ENCODE measurements at places on chromosomes 16 and 17.

GRCh38 chr17:9968881-9969280 is 63.8 kb upstream of the RCVRN start:
- DNase-seq = no peak

DNA sequence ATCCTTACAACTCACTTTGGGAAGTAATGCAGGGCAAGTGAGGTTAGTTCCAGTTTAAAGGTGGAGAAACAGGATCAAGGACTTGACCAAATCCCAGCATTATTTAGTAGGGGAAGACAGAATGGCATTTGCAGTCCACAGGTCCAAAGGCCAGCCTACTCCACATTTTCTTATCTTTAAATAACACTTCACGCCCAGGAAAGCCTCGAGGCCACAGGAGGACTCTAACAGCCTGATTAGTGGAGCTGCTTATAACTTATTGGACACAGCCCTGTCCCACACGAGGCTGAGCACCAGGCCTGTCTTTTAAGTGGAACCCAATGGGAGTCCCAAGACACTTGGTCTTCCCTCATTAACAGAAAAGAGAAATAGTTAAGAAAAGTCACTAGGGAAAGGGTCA is 12.1 kb upstream of the HYDIN start:
- no peak for DNase-seq

GRCh38 chr16:3086596-3087242 is 12.4 kb downstream of the ZSCAN10 start:
- DNase-seq = no peak

DNA sequence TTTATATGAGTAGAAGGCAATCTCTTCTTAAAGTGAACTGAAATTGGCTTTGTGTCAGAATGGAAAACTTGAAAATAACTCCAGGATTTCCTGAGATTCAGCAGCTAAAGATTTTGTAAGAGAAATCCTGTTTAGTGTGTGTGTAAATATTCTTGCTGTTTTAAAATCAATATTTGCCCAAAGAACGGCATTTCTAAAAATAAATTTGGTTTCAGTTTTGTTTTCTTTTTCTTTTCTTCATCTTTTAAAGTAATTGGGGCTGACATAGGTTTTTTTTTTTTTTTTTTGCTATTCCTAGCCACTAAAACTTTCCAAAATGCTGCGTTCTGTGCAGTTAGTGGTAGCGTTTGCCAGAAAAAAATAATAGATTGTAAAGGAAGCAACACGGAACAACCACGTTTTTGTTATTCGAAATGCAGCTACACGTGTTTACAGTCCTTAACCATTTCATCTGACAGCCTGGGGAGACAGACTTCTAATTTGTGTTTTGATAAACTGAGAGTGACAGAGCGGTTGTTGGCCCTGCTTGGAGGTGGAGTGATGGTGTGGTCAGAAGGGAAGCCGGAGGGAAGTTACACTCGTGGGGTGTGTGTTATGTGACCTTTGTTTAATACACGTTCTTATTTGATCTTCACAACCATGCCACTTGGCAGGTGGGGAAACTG is 21.6 kb upstream of the SMPD3 start:
- DNase-seq = no peak

DNA sequence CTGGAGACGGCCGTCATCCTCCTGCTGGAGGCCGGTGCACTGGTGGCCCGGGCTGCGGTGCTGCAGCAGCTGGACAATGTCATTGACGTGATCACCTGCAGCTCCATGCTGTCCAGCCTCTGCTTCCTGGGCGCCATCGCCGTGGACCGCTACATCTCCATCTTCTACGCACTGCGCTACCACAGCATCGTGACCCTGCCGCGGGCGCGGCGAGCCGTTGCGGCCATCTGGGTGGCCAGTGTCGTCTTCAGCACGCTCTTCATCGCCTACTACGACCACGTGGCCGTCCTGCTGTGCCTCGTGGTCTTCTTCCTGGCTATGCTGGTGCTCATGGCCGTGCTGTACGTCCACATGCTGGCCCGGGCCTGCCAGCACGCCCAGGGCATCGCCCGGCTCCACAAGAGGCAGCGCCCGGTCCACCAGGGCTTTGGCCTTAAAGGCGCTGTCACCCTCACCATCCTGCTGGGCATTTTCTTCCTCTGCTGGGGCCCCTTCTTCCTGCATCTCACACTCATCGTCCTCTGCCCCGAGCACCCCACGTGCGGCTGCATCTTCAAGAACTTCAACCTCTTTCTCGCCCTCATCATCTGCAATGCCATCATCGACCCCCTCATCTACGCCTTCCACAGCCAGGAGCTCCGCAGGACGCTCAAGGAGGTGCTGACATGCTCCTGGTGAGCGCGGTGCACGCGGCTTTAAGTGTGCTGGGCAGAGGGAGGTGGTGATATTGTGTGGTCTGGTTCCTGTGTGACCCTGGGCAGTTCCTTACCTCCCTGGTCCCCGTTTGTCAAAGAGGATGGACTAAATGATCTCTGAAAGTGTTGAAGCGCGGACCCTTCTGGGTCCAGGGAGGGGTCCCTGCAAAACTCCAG is 1.1 kb downstream of the MC1R start:
- no peak for DNase-seq

DNA sequence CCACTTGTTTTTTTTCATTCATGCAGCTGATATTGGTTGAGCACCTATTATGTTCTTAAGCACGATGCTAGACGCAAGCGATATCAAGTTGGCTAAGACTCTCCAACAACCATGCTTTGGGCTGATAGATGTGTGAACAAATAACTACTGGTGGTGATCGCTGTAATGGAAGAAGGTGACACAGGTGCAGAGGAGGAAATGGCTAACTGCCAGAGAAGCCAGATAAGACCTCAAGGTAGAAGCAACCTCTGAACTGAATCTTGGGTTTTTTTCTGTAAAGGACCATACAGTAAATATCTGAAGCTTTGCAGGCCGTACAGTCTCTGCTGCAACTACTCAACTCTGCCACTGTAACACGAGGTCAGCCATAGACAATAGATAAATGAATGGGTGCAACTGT is 97.9 kb downstream of the C17orf67 start:
- no peak for DNase-seq

- no peak for DNase-seq
Observed at GRCh38 chr17:40345994-40346764, 18.4 kb downstream of the GJD3 start.

DNA sequence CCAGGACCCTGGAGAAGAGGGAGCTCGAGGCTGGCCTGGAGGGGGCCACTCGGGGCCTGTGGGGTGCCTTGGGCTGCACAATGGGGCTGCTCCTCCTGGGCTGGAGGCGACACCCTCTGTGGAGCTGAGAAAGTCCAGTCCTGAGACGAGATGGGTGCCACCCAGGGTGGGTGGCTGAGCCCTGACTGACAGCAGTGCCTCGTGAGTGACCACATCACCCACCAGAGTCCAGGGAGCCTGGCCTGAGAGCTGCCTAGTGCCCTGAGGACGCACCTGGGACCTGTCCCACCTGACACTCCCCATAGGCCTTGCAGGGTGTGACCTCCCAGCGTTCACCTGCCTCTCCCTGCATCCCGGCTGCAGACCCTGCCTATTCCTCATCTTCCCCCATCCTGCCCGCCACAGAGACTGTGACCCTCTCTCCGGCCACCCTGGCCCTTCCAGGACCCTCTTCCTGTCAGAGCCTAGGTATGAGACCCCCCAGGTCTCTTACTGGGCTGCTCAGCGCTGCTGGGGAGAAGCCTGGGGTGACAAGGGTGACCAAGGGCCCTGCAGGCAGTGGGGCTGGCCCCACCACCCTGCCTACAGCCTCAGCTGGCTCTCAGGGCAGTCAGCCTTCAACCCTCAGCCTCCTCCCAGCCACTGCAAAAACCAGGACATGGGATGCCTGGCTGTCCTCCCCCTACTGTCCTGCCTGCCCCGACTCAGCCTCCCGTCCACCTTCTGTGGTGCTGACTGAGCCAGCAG is 41.2 kb downstream of the TNFRSF13B start:
- DNase-seq = no peak

DNA sequence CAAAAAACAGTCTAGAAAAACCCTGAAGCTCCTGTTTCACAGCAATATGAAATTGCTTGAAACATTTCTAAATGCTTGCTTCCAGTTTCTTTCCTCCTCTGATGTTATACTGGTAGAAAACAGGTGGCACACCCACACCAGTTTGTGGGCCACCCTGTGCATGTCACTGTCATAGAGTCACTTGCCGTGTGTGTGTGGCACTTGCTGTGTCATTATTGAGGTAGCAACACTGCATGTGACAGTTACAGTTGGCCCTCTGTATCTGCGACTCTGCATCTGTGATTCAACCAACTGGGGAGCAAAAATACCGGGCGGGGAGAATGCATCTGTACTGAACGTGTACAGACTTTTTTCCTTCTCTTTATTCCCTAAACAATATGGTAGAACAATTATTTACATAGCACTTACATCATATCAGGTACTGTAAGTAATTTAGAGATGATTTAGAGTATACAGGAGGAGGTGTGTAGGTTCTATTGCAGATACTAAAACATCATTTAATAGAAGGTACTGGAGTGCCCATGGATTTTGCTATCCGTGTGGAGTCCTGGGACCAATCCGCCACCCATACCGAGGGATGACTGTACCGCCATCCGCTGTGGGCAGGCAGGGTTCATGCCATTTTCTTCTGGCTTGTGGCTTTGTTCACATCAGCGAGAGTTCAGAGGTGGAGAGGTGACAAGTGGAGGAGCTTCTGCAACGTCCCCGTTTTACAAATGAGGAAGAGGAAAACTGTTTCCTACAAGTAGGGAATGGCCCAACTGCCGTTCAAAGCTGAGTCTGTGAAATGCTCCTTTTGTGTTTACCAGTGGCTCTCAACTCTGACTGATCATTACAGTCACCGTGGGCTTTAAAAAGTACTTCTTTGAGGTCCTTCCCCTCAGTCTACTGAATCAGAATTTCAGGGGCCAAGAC is 373.7 kb downstream of the SNX29 start:
- DNase-seq = no peak

- DNase-seq = no peak
Observed at GRCh38 chr16:71649704-71650103, 23.7 kb downstream of the MARVELD3 start.
